Activated naive CD4-positive, alpha-beta T cell treated with Interleukin-2 at 50 U/mL for 16 hours (primary cell): ENCODE measurements at places on chromosomes 11 and 22.
A peak's percentile ranks its signal among the peaks of the same experiment; 100 is the strongest.

DNA sequence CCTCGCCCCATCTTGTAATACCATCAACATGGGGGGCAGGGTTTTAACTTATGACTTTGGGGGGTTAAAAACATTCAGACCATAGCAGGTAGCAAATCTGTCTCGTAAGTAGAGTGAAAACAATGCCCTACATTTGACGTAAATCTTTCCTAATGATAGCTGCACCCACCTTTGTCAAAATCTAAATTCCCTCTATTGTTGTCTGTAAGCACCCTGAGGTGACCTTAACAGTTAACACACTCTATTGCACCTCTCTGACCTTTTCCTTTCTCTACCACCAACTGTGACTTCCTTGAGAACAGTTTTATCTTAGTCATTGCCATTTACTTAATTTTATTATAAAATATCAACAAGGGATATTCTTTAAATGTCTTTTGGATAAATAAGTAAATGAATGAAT, 1024.9 kb upstream of the CNTN5 start:
- DNase-seq = no peak

DNA sequence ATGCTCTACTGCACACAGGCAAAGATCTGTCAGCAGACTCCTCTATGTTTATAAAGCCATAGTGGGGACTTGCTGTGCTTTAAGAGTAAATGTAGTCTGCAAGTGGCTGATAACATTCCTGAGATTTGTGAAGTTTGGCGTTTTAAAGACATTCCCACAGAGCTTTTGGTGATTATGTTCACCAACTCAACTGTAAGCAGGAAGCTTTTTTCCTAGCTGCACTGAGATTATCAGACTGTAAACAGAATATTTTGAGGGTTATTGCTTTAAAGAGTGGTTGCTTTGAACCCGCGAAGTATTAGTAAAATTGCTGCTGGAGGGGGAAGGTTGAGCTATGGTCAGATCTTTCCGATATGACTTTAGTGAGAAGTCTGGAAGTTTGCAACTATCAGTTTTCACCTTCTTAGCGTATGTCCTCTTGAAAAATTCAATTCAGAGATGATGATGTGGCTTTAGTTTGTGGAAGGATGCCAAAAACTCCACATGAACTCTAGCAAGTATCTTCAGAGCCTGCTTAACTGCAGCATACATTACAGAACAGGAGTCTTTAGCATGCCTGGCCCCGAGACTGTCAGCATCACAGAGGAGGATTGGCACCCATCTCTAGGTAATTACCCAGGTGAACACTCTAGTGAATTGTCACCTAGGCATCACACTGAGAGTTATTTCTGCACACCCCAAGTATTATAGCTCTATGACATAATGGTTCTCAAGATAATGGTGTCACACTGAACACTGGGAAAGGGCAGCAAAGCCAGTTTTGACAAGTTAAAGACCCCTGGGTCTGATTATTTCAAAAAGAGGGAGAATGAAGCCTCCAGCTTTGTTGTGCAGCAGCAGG, 89.9 kb downstream of the MTNR1B start:
- no peak for DNase-seq

DNA sequence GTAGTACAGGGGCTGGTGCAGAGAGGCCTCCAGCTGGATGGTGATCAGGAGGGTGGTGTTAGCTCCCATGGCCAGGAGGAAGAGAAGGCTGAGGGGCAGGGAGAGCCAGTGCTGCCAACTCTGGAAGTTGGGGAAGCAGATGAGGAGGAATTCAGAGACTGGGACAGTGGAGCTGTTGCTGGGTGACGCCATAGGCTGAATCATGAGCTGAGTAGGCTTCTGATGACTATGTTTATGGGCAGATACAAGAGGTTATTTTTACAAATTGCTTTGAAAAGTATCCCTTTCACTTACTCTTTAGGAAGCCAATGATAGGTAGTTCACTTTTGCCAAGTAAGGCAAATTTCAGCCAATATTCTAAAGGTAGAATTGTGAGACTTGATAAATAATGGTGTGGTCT, 3.1 kb downstream of the OR56A1 start:
- no peak for DNase-seq

GRCh38 chr11:25988178-25988577, 343.8 kb upstream of the ANO3 start:
- no peak for DNase-seq

DNA sequence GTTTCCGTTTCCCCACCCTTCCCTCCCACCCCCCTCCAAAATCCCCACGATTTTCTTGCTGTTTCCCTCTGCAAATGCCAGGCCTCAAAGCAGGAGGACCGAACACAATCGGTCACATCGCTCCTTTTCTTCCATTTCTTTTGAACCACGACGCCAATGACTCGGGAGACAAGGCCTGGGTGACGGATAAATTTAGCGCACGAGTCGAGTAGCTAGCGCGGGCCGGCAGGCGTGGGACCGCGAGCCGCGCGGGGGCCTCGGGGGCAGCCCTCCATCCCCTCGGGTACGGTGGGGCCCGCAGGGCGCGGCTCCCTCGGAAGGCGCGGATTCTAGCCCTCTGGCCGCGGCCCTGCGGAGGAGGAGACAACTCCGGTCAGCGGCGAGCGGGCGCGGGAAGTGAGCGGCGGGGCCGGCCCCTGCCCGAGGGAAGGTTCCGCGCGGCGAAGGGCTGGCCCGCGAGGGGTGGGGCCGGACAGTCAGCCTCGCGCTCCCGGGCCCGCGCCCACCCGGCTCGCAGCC, 414 bp downstream of the JOSD1 start:
- no peak for DNase-seq

DNA sequence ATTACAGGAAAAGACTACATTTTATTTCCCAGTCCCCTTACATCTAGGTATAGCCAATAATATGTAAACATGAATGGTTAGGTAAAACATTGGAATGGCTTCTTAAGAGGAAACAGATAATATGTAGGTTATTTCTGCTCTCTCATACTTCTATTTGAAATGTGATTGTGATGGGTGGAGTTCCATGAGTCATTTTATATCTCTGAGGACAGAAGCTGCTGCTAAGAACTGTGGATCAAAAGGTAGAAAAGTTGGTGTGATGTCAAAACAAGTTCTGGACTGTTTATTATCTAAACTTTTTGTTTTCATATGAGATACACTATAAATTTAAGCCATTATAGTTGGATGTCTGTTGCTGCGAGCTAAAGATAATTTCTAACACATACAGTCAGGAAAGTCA, 799.4 kb upstream of the TENM4 start:
- DNase-seq = no peak

GRCh38 chr11:118691926-118692830, 12.7 kb upstream of the TREH start:
- peak; percentile 71 for DNase-seq

DNA sequence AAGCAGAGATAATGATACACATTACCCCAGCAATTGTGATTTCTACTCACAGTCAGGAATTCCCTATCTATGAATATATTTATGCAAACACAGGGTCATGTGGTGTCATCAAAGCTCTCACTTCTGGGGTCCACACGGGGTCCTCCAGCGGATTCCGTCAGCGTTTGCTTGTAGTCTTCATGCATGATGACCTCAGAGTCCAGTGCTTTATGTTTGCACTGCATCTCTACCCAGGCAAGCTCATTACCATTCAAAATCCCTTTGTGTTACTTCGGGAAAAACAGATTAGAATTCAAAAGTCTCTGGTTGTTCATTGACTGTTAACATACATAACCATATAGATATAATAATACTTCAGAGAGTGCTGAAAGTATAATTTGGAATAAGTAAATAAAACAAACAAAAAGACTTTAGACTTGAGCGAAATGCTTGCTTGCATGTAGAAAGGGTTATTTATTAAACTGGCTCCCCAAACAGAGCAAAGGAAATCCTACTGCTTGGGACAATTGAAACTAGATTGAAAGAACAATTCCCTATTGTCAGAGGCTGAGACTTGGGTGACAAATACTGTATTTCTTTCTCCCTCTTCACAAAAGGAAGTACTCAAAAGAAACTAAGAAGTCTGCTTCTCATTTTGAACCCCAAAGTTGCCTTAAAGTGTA, 423.1 kb downstream of the ETS1 start:
- DNase-seq = no peak

GRCh38 chr22:22584722-22585121, 25.7 kb upstream of the PRAME start:
- no peak for DNase-seq

DNA sequence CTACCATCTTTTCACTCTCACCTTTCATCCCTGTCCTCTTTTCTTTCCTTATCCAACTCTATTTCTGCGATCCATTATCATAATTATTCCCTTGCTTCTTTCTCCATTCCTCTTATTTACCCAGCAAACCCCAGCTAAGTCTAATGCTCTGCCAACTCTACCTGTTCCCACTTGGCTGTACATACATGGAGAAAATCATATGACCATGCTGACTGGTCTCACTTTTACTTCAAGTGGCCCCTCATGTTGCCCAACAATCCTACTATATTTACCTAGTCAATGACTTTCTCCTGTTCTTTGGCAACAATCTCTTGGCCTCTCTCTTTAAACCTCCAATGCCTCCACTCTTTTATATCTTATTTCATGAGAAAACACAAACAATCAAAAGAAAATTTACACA, 94.1 kb downstream of the USP35 start:
- DNase-seq = no peak

GRCh38 chr11:390175-390574, 3.8 kb upstream of the PKP3 start:
- DNase-seq = no peak

GRCh38 chr22:19499880-19500242, 20.1 kb downstream of the CDC45 start:
- no peak for DNase-seq

GRCh38 chr22:38974826-38975175, 7.3 kb upstream of the APOBEC3B start:
- no peak for DNase-seq

DNA sequence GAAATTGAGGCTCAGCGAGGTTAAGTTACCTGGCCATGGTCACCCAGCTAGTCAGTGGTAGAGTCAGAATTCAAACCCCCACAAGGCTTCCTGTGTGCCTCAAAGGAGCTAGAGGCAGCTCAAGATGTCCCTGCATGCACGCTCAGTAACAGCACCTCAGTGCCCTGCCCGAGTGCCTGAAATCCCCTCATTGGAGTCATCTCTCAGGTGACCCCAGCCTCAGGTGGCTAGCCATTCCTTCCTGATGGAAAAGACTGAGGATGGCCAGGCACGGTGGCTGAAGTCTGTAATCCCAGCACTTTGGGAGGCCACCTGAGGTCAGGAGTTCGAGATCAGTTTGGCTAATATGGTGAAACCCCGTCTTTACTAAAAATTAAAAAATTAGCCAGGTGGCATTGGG, 36.9 kb downstream of the LIF start:
- DNase-seq = no peak

DNA sequence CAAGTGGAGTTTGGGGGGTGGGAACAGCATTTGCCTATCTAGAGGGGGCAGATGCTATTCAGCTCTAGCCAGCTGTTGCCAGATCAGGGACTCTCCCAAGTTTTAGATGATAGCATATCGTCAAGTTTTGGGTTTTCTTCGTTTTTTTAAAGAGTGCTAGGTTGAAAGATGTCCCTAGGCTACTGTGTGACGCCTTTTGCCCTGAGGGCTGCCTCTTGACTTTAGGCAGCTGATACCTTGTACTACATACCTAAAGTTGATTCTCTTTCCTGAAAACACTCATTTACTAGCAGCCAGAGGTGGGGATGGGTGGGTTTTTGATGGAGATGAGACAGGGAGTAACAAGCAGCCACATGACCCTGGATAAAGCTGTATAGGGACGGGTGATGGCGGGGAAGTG, 87.1 kb downstream of the ABTB2 start:
- no peak for DNase-seq

DNA sequence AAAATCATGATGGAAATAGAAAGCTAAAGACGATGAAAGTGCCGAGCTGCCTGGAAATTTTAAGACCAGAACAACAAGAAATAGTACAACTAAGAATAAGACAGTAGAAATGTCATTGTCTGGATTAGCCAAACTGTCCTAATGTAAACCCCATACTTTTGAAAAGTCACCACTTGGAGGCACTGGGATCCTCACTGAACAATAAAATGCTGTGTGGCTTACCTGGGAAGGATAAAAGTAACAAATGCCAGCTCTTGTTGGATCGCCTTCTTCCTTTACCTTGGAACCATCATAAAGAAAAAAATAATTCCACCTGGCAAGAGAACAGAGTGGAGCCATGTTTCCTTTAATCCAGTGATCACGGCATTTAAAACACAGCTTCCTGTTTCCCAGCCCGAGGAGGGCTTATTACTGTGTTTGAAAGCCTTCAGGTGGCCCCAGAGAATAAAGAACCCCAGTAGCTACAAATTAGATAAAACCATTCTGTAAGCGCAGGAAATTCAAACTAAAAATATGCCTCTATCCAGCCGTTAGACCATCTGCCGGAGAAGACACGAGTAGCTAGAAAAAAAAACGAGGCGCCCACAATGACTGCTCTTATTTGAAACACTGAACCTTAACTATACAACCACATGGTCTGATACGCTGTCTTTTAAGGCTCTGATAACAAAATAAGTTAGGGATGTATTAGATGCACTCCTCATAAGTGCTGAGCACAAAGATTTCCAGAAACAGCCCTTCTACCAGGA, 4.4 kb downstream of the HPS4 start:
- no peak for DNase-seq

DNA sequence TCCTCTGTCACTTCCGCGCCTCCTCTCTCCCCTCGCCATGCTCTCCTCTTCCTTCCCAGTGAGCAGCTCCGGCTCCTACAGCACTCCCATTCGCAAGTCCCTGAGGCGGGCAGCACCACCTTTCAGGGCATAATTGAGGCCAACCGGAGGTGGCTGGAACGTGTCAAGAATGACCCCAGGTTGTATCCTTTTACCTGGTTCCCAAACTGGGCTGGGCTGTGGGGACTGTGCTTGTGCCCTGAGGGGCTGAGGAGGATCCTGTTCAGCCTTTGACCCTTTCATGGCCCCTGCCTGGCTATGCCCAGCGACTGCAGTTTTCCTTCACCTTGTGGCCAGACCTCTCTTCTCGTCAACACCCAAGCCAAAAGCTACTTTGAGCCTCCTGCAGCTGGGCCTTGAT, 84.1 kb downstream of the CEP164 start:
- DNase-seq = no peak

DNA sequence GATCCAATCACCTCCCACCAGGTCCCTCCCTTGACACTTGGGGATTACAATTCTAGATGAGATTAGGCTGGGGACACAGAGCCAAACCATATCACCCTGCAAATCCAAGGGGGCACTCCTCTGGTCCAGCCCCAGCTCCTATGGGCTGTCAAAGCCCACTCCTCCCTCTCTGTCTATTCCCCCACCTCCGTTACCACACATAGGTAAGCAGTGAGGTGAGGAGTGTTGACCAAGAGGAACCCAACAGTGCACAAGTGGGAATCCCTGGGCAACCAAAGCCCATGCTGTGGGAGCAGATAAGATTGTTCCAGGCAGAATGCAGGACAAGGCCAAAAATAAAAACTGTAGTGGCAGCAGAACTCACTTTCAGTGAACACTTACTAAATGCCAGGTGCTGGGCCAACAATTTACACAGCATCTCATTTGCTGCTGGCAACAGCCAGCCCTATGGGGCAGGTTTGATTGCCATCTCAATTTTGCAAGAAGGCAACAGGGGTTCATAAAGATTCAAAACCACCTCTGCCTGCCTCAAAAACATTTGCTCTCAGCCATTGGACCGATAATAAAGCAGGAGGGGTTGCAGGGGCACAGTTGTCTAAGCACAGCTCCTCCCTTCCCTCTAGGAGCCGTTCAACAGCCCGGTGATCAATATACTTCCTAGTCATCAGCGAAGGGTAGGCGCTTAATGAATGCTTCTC, 8.9 kb downstream of the SDF2L1 start:
- DNase-seq = no peak

GRCh38 chr11:59573216-59573615, 42.4 kb downstream of the OSBP start:
- DNase-seq = no peak
